ENCODE measurements at places on chromosomes 3 and 15.

DNA sequence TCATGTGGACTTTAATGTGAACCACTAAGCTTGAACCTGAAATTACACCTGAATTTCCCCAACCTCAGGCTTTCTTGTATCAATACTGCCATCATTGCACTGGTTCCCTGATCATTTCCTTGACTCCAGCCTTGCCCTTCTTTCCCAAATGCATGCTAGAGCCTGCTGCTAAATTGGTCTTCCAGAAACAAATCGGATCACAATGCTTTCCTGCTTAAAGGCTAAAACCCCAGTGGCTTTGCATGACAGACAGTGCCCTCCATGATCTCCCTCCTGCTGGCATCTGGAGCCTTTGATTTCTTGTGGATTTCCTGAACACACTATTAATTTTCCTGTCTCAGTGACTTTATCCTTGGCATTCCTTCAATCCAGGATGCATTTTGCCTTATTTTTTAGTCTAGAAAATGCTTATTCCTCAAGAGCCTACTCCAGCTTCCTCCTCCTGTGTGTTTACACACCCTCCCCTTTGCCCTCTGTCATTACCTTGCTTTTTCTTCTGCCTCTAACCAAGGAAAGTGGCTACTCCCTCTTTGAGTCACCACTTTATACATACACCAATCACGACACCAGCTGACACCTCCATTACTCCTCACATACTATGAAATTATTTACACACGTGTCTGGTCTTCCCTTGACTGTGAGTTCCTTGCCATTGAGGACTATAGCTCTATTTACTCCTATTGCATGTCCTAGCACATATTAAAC lies 214.6 kb downstream of the KCNAB1 start:
- DNase-seq, result no peak

- DNase-seq, result no peak
These were observed 194.8 kb upstream of the DPH6 start for GRCh38 chr15:35740761-35741160.

GRCh38 chr3:150871192-150871591 lies 34.0 kb downstream of the MINDY4B start:
- no peak for DNase-seq

DNA sequence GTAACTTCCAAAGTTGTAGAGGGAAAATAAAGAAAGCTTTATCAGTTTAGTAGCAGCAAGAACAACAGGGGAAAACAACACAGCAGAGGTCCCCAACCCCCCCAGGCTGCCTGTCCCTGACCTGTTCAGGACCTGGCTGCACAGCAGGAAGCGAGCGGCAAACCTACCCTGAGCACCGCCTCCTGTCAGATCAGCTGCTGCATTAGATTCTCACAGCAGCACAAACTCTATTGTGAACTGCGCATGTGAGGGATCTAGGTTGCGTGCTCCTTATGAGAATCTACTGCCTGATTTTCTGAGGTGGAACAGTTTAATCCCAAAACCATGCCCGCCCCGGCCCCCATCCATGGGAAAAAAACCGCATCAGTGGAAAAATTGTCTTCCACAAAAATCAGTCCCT lies 40.3 kb downstream of the USP50 start:
- no peak for DNase-seq

GRCh38 chr3:135237371-135238143 lies 442.5 kb downstream of the EPHB1 start:
- DNase-seq, result no peak

DNA sequence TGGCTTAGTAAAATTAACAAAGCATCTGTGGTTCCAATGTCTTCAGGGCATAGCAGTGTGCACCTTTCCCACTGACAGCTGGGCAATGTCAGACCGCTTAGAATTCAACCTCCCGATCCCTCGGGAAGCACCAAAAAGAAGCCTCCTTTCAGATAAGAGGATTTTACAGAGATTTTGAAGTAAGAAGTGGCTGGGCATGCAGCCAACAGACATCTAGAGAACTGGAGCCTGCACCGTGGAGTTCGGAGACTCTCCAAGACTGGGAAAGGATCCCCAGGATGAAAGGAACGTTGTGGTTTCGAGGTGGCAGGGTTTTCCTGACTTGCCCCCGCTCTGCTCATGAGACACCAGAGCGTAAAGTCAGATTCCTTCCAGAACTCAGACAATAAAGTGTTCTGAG lies 5.3 kb downstream of the FAM174B start:
- no peak for DNase-seq

DNA sequence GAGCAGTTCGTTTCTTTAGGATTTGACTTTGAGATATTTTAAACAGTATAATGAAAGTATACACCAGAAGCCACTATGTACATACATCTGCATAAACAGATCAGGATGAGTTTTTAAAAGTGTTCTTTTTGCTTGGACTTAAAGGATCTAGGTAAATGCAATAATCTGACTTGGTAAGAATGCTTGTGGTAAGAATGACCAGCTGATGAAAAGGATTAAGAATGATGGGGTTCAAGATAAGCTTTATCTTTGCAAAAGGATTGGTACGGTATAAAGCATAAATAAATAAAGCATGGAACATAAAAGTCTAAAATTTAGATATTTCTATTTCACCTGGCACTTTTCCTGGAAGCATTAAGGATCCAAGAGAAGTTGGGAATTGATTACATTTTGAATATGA lies 9.8 kb upstream of the MME start:
- no peak for DNase-seq
